Activated T-cell treated with anti-CD3 and anti-CD28 coated beads, Interleukin-2, amount 50 U/mL, for 48 hours (primary cell): ENCODE measurements at places on chromosomes 7 and 10.

DNA sequence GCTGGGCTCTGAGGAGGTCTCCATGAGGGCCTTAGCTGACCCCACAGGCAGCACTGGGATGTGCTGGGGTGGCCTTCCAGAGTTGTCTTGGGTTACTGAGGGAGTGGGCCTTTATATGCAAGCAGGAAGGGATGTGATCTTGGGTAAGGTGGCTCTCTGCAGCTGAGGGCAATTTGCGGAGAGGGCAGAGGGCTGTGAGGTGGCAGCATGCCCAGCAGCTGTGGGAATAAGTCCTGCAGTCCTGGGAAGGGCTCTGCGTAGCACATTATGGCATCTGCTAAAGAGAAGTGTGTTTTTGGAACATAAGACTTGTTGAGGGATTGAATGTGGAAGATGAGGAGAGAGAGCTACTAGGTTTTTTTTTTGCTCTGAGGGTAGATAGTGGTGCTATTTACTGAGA lies 99.6 kb upstream of the KMT2E start:
- DNase-seq, result no peak

DNA sequence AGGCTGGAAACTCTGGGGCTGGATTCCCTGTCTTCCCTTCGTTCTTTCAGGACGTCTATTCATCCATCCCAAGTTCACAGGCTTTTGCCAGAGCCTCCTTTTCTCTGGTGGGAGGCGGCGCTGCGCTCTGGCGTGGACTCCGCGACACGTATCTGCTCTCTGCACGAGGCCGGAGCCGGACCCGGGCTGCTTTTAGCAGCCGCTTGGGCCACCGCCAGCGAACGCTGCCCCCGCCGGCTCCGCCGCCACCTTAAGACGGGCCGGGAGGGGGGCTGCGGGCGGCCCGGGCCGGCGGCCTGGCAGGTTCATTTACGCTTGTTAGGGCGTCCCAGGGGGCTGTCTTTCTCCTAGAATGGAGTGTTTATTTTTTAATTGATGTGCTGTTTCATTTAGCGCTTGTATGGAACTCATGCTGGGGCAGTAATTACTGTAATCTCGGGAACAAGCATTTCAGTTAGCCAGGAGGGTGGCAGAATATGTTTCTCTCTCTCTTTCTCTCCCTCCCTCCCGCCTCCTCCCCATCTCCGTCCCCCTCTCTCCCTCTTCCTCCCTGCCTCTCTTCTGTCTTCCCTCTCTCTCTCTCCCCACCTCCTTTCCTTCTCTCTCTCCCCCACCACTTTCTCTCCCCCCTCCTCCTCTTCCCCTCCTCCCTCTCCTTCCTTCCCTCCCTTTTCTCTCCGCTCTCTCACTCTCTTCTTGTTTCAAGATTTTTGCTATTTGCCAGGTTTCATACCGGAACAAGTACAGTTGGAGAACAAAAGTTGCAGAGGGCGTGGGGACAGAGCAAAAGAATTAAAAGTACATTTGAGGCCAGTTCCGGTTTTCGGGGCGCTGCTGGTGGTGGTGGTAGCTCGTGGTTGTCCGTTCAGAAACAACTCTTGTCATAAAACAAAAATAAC lies 1.3 kb upstream of the FZD8 start:
- peak; percentile 19 for DNase-seq

DNA sequence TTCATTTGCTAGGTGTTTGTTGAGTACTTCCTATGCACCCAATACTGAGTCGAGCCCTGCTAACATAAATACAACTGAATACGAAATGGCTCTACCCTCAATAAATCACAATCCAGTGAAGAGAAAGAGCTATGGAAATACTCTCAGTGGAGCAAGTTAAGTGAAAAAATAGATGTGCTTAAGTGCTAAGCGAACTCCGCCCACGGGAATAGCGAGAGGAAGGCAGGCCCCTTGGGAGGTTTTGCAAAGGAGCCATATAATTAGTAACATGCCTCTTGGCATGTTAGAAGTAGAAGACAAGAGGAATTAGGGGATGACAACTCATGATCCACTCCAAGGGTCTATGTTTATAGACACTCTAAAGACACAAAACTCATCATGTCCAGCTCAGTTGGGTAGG lies 42.8 kb upstream of the TSPAN33 start:
- DNase-seq, result no peak

GRCh38 chr10:101280511-101280910 lies 51.2 kb upstream of the LBX1 start:
- no peak for DNase-seq

- no peak for DNase-seq
Measured at GRCh38 chr7:143460271-143460979, 17.2 kb downstream of the TAS2R60 start.

- DNase-seq, result no peak
Measured at GRCh38 chr10:73262105-73262730, 9.8 kb upstream of the MRPS16 start.
